ENCODE measurements at places on chromosomes 12 and 14.

- no peak for DNase-seq
Measured at GRCh38 chr12:81022531-81022930, 55.3 kb upstream of the ACSS3 start.

DNA sequence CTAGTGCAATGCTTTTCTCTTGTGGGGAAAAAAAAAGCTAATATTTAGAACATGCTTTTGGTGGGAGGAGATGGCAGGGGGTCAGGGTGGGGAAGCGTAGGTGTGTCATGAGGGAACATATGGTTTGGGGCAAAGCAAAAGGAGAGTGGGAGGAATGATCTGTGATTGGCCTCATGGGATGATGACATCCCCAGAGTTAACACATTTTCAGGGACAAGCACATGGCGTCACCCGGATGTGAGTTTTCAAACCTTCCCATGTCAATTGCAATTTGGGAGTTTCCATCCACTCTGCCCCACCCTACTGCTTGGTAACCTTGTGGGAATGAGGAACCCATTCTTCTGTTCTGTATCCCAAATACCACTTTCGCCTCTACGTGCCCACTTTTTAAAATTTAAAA, 164.2 kb downstream of the SSPN start:
- no peak for DNase-seq

- DNase-seq = no peak
Measured at GRCh38 chr12:27751386-27752047, 28.5 kb upstream of the KLHL42 start.

- no peak for DNase-seq
Measured at GRCh38 chr12:124683152-124684124, 116.0 kb upstream of the NCOR2 start.

DNA sequence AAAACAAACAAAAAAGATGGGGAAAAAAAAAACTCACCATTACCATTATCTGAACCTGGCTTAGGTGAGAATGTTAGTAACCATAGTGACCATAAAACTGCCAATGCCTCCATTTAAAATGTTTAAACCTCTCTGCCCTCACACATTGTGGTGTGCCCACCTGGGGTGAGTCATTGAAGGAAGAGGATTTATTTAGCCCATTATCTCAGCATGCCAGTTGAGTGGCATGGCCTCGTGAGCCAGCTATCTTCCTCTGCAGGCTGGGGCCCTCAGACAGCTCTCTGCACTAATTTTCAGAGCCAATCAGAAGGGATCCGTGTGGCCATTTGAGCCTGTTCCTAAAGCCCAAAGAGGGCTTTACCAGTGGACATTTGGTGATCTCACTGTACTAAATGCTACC, 81.8 kb upstream of the CCDC198 start:
- no peak for DNase-seq

DNA sequence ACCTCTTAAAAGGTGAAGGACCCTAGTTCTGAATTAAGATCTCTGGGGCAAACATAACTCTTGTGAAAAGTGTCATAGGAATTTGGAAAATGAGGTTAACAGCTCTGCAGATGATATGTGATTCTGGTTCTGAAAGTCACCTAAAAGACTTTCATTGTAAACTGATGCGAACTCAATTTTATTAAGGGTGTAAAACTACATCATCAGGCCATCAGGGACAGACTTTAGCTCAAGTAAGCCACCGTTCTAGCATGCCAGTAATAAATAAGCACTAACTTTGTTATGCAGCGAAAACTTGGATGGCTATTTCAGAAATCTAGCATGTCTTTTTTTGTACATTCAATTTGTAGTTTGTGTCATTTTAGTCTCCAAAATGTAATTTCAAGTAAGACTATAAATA, 61.6 kb downstream of the R3HDM2 start:
- DNase-seq = no peak

DNA sequence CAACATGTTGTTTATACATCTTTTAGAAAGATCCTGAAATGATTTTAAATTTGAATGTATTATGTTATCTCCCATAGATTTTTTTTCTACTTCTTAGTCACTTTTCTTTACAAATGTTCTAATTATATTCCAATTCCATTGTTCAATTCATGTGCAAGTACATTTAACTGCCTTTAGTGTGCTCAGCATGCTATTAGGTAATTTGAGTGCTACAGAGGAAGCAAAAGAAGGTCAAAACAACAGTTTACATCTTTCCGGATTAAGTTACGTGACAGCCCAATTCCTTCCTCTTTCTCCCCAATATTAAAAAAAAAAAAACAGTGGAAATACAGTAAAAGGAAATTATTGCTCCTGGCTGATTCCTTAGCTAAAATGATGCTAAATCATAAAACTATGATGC, 98.3 kb downstream of the RTN1 start:
- no peak for DNase-seq

- DNase-seq = no peak
Measured at GRCh38 chr12:9391815-9392214, 183.6 kb upstream of the PZP start.

DNA sequence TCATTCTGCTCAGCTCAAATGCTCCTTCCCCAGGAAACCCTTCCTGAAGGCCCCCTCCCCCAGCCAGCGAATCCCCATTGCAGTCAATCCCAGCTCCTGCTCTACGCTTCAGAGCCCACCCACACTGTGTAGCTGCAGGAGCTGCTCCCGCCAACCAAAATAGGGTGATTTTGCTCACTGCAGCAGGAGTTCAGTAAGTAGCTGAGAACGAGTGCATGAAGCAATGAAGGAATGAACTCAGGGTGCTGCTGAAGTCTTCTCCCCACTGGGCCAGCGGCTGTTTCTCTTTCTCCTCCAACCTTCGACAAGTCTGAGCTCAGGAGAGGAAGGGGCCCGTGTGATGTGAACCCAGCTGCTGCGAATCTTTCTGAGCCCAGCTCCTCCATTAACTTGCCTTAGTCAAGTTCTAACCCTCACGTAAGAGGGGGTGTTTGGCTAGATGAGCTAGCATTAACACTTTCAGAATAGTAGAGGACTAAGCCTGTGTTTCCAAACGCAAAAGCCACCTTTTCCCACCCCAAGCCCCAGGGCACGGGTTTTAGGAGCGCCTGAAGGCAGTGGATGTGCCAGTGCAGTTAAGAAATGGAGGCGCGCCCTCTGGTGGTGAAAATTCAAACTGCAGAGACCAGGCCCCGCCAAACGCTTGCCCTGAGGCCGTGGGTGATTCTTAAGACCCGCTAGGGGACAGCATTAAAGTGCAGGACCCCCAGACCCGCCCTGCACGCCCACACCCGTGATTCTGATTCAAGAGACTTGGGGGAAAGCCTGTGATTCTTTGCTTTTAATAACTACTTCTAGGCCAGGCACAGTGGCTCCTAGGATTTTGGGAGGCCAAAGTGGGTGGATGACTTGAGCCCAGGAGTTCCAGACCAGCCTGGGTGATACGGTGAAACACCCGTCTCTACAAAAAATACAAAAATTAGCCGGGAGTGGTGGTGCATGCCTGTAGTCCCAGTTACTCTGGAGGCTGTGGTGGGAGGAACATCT, 11.9 kb upstream of the SERPINA4 start:
- no peak for DNase-seq

DNA sequence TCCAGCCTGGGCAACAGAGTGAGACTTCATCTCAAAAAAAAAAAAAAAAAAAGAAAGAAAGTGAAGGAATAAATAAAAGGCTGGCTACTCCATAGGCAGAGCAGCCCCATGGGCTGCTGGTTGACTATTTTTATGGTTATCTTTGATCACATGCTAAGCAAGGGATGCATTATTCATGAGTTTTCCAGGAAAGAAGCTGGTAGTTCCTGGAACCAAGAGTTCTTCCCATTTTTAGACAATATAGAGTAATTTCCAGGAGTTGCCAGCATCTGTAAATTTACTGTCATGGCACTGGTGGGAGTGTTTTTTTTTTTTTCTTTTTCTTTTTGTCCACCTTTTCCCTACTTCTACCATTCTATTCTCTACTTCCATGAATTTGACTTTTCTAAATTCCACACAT, 24.2 kb downstream of the FGD4 start:
- DNase-seq = no peak

- no peak for DNase-seq
Measured at GRCh38 chr12:110778833-110779577, 36.3 kb upstream of the PPP1CC start.

DNA sequence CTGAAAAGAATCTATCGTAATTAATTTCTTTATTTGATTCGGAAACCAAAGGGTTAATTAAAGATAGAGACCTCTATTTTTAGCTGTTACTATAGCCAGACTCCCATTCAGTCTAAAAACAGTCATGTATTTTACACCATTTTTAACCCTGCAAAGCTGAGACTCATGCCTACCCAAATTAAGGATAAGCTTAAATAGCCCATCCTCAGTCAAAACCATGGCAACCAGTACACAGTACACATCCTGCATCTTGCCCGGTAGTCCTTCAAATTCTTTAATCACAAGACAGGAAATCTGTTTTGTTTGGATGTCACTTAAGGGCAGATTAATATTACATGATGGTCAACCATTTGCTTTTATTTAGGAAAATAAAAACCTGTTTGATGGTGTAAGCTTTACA, 25.5 kb upstream of the KCNK10 start:
- no peak for DNase-seq

DNA sequence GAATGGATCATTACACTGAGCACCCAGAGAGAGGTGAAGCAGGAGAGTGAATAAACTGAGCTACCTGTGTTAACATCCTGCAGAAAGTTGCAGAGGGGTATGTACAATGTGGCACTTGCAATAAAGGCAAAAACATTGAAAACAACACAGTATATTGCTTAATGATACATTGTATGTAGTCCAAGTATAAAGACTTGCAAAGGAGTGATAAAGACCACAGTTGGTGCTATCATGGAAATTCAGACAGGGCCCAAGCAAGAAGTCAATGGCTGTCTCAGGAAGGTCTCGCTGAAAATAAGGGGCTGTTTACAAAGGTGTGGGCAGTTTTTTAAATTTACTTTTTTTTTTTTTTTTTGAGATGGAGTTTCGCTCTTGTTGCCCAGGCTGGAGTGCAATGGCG, 10.0 kb downstream of the TMEM120B start:
- no peak for DNase-seq

- peak; percentile 5 for DNase-seq
Measured at GRCh38 chr12:84874125-84874824, 38.3 kb downstream of the SLC6A15 start.

- no peak for DNase-seq
Measured at GRCh38 chr12:58563621-58564020, 356.7 kb downstream of the LRIG3 start.

- no peak for DNase-seq
Measured at GRCh38 chr14:70724944-70725343, 83.2 kb downstream of the TTC9 start.

GRCh38 chr12:108738170-108738569, 6.9 kb upstream of the CORO1C start:
- DNase-seq = no peak

- DNase-seq = no peak
Measured at GRCh38 chr14:87955501-87955900, 37.5 kb downstream of the GALC start.

- DNase-seq = no peak
Measured at GRCh38 chr12:23581913-23582312, 367.6 kb downstream of the SOX5 start.

GRCh38 chr14:67370830-67371229, 10.7 kb downstream of the EIF2S1 start:
- no peak for DNase-seq

- no peak for DNase-seq
Measured at GRCh38 chr12:13536219-13536910, 339.8 kb downstream of the EMP1 start.

GRCh38 chr12:66279123-66279712, 23.1 kb upstream of the HELB start:
- no peak for DNase-seq

- DNase-seq = no peak
Measured at GRCh38 chr14:105144666-105145380, 23.8 kb downstream of the JAG2 start.

GRCh38 chr14:85590784-85591183, 60.8 kb downstream of the FLRT2 start:
- no peak for DNase-seq

DNA sequence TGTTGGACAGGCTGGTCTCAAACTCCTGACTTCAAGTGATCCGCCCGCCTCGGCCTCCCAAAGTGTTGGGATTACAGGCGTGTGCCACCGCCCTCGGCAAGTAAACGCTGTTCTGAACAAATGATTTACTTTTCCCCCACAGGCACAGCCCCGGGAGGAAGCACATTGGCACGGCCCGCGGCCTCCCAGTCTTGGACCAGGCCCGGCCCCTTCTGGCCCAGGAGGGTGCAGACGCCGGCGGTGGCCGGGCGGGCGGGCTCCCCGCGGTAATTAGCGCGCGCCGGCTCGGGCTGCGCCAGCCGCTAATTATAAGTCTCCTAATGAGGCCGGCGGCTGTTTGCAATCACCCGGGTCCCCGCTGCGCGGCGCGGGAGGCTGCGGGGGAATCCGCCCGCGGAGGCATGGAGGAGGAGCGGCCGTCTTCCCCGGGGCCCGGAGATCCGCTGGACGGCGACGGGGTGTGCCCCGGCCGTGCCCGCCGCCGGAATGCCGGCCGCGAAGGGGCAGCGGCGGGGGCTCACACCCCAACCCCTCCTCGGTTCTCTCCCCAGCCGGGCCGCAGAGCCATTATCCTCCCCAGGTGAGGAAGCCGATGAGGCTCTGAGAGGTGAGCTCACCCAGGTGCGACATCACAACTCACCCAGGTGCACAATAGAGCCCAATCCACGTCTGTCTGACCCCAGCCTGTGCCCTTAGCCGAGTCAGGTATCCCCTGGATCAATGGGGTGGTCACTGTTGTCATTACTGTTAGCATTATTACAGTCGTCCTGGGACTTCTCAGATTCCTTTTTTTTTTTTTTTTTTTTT, 3.3 kb upstream of the POP5 start:
- DNase-seq = no peak

- DNase-seq = no peak
Measured at GRCh38 chr12:85621041-85621440, 215.2 kb downstream of the RASSF9 start.

DNA sequence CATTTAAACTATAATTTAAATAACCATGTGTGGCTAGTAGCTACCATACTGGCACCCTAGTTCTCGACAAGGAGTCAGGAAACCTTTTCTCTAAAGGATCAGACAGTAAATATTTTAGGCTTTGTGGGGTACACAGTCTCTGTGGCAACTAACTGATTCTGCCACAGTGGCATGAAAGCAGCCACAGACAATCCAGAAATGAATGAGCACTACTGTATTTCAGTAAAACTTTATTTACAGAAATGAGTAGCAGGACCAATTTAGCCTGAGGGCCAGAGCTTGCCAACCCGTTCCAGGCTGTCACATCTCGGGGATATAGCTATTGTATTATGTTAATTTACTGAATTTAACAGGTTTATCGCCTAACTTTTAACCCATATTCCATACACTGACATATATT, 278.7 kb downstream of the ITPR2 start:
- DNase-seq = no peak

DNA sequence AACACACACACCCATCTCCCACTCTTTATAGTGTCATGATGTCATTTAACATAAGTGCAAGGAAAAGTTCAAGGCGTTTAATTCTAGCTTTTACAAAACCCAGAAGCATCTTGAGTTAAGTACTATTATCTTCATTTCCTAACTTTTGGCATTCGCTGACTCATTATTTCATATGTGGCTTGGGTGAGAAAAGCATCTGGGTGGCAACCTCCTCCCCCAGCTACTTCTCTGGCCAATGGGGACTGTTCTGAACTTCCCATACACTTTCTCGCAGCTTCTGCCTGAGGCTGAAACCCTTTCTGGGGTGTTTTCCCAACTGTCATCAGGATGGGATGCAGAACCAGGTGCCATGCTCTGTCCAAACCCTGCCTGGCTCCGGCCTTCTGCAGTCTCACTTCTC, 2.8 kb upstream of the MARK3 start:
- DNase-seq = peak; percentile 40

Measured in AG04449 (cell line).